Lung microvascular endothelial cell (primary cell): ENCODE measurements at places on chromosomes 16 and 17. TPM values are rescaled to one million over a fixed set of nuclear protein-coding genes. Genes with fewer than 3 reads are reported as not detected.

Gene RND2
- 0.20 and 0.22 TPM in 2 replicates for total RNA-seq

Gene ESRP2
- total RNA-seq = 0.44 and 1.6 TPM in 2 replicates

Gene CA10
- total RNA-seq = not detected in 2 replicates

Gene TTLL6
- not detected in 2 replicates for total RNA-seq

Gene ZACN
- total RNA-seq = not detected in 2 replicates

Gene RABEP2
- total RNA-seq = 25.3 and 31.2 TPM in 2 replicates

Gene APOBR
- total RNA-seq = not detected in 2 replicates

Gene RPS2
- 2,011 and 3,024 TPM in 2 replicates for total RNA-seq

Gene SGCA
- total RNA-seq = not detected in 2 replicates

Gene LRRC36
- not detected in 2 replicates for total RNA-seq

DNA sequence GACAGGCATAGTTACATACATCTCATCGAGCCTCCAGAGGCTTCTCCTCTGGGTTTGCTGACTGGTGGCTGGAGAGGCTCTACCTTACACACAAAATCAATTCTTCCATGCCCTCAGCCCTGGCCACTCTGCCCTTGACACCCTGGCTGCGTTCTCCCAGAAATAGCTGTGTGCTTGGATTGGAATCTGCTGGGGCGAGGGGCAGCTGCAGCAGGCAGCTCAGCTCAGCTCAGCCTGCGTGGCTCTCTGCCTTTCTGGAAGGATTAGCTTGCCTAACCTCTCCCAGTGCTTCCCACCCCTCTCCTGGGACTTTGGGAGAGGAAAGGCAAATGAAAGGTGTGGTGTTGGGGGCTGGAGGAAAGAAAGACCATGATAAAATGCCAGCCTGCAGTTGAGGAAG, 216.1 kb downstream of the ENGASE start:
- no peak for DNase-seq

GRCh38 chr16:1116693-1117077, 20.6 kb upstream of the C1QTNF8 start:
- no peak for DNase-seq

GRCh38 chr17:60941028-60941427, 263.4 kb downstream of the BCAS3 start:
- DNase-seq = peak; percentile 97

- peak; percentile 19 for DNase-seq
These were observed 214.1 kb downstream of the RPTOR start for GRCh38 chr17:80758481-80759376.

DNA sequence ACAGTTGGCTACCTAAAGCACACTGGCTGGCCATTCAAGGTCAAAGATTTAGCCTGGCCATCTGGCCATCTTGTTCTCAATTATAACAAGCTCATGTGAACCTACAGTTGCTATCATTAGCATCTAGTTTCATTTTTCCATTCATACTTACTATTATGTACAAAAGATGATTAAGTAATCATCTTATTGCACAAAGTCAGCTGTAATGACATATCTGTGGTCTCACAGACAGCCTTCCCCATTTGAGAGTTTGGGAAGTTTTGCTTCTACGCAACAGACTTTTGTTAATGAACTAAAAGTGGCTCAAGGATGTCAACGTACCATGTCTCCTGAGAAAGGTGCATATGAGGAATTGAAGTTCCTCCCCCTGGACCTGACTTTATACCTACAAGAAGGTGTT, 51.3 kb downstream of the HS3ST3B1 start:
- DNase-seq = no peak

GRCh38 chr16:27417047-27417671, 15.2 kb downstream of the IL21R start:
- DNase-seq = no peak

DNA sequence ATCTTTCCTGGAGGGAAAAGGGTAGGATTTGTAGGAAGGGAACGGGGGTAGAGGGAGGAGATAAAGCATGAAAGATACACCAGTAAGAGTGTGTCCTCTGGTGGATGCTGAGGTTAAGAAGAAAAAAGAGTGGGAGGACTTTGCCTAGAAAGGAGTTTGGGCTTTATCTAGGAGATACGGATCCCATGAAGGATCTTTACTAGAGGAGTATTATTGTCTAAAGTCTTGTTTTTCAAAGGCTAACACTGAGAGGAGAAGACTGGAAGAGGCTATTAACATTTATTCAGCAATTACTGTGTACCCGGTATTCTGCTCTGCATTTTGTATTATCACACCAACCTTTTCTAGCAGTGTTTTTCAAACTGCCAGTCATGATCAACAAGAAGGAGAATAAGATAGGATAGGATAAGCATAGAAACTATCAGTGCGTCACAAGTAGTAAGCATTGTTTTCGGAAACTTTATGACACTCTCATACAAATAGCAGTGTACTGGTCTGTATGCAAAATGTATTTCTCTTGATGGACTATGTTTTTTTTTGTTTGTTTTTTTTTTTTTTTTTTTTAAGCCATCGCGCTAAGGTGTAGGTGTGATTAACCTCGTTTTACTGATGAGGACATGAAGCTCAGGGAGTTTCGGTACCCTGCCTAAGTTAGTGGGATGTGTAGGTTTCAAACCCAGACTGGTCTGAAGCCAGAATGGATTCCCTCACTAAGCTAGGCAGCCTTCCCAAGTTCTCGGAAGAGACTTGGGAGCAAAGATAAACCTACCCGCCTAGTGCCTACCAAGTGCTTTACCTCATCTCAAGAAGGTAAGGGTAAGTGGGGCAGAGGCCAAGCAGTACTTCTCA, 1.3 kb upstream of the SP2 start:
- DNase-seq = no peak

DNA sequence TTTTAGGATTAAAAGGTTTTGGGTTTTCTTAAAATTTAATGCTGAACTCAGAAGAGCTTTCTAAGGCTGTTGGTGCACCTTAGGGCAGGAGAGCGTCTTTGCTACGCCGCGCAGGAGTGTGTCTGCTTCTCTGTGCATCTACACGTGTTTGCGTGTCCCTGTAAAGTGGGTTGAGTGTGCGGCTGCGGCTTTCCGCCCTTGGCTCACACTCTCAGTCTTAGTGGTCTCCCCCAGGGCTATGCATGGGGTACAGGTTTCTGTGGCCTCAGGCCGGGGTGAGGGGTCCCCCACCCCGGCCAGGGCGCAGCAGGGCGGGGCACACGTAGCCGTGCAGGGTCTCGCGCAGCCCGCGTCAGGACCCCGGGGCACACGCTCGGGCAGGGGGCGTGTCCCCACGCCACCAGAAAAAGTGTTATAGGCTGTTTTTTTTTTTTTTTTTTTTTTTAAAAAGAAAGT, 727 bp upstream of the TENT4B start:
- DNase-seq = peak; percentile 26

DNA sequence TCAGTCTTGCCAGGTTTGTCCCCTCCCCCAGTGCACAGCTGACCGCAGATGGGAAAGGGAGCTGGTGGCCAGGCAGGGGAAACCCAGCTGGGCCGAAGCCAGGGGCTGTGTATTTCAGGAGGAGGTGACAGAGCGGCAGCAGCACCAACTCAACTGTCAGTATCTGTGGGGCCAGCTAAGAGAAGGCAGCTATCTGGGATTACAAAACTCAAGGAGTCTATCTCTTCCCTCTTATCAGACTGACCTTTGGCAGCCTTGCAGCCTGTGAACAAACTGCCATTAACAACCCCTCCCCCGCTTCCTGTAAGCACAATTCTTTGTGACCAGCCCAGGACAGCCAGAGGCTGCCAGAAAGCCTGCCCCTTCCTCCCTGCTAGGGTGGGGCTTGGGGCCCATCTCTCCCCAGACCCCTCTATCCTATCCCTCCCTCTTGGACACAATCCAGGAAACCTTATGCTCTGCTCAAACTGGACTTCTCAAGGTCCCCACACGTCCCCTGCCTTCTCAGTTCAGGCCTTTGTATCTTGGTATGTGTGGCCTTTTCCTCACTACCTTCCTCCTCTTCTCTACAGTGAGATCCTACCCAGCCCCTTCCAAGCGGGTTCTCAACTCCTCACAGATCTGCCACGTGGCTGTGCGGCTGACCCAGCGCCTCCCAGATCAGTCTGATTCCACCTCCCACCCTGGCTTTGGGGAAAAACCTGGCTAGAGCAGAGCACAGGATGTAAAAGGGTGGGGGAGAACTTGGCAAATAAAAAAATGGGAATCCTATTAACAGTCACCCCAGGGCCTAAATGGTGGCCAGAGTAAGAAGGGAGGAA, 10.5 kb downstream of the ST3GAL2 start:
- peak; percentile 94 for DNase-seq

GRCh38 chr16:47887496-47887895, 268.3 kb downstream of the ABCC12 start:
- no peak for DNase-seq

GRCh38 chr16:57367116-57367752, 5.1 kb upstream of the CX3CL1 start:
- DNase-seq = peak; percentile 87
